ENCODE measurements at places on chromosomes 5 and 9. TPM values are rescaled to one million over a fixed set of nuclear protein-coding genes. Genes with fewer than 3 reads are reported as not detected.

Gene CTNNA1
- total RNA-seq: 521 TPM

Gene BNC2
- 20.1 TPM for total RNA-seq

Gene MARVELD2
- total RNA-seq: 6.5 TPM

Gene CSF1R
- total RNA-seq: 2.7 TPM

Gene SLC25A2
- total RNA-seq: 0.62 TPM

Gene CDH12
- total RNA-seq: 0.26 TPM

Gene CYLC2
- not detected for total RNA-seq

Gene SPINK6
- total RNA-seq: not detected

Gene STXBP1
- 113 TPM for total RNA-seq

Gene FGF10
- total RNA-seq: 0.15 TPM

Gene PCDHA1
- 0.13 TPM for total RNA-seq

Gene KLHL3
- total RNA-seq: 200 TPM

Gene NSG2
- not detected for total RNA-seq

Gene PAM
- total RNA-seq: 255 TPM

Gene FAM169A
- total RNA-seq: 21.1 TPM

Gene PRRC2B
- total RNA-seq: 350 TPM

Gene C7
- total RNA-seq: 1.5 TPM

Gene NUTM2G
- total RNA-seq: not detected

Gene PCDHGB3
- 4.1 TPM for total RNA-seq

Gene COQ4
- total RNA-seq: 46.6 TPM

Gene EQTN
- total RNA-seq: not detected

Gene CAMK2A
- 1.1 TPM for total RNA-seq

Gene PTGDS
- not detected for total RNA-seq

Gene ARID3C
- not detected for total RNA-seq

Gene ANKH
- total RNA-seq: 61.8 TPM

Gene PTPRD
- total RNA-seq: 47.8 TPM

Gene PFN3
- not detected for total RNA-seq

Gene ACOT12
- not detected for total RNA-seq

Gene BHMT2
- not detected for total RNA-seq

Gene FSD1L
- total RNA-seq: 5.6 TPM

Gene FGFR4
- total RNA-seq: 11.0 TPM

Gene PLPPR1
- total RNA-seq: 0.15 TPM

Gene PCA3
- total RNA-seq: 0.62 TPM
